T-helper 2 cell (primary cell): ENCODE measurements at places on chromosomes 5 and 9.
A peak's percentile ranks its signal among the peaks of the same experiment; 100 is the strongest.

DNA sequence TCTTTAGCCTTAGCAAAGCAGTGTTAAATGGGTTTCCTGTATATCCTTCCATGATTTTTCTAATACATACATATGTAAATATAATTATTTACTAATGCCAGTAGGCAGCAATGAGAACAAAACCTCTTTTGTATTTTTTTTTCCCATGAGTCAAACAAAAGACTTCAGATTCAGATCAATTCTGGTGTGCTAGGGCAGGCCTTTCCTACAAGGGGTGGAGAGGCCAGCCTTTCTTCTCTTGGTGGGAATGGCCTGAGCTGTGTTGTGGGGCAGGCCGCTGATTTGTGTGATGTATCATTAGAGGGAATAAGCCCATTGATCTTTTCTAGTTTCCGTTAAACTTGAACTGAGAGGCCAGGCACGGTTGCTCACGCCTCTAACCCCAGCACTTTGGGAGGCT lies 115.5 kb upstream of the DMRT1 start:
- no peak for DNase-seq

DNA sequence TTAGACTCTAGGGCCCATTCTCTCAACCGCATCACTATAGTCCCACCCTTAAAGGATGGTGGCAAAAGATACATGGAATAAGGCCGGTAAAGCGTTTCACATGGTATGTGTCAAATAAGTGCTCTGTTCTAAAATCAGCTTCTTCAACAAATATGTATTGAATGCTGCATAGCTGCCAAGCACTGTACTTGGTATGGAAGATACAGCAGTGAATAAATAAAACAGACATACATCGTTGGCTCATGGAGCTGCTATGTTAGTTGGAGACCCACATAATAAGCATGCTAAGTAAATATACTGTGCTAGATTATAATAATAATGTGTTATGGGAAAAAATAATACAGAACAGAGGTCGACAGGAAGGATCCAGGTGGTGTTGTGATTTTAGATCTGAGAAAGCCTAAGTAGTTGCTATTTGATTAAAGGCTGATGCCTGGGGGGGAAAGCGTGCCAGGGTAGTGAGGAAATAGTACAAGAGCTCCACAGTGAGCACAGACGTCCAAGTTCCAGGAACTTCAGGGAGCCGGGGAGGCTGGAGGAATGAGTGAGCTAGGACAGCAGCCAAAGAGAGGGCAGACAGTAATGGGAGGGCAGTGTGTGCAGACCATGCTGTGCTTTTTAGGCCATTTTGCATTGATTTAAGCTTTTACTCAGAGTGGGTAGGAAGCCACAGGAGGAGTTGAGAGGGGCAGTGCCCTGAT lies 93.7 kb downstream of the JAKMIP2 start:
- DNase-seq: no peak

GRCh38 chr5:83714810-83715209 lies 5.8 kb downstream of the HAPLN1 start:
- DNase-seq: no peak

DNA sequence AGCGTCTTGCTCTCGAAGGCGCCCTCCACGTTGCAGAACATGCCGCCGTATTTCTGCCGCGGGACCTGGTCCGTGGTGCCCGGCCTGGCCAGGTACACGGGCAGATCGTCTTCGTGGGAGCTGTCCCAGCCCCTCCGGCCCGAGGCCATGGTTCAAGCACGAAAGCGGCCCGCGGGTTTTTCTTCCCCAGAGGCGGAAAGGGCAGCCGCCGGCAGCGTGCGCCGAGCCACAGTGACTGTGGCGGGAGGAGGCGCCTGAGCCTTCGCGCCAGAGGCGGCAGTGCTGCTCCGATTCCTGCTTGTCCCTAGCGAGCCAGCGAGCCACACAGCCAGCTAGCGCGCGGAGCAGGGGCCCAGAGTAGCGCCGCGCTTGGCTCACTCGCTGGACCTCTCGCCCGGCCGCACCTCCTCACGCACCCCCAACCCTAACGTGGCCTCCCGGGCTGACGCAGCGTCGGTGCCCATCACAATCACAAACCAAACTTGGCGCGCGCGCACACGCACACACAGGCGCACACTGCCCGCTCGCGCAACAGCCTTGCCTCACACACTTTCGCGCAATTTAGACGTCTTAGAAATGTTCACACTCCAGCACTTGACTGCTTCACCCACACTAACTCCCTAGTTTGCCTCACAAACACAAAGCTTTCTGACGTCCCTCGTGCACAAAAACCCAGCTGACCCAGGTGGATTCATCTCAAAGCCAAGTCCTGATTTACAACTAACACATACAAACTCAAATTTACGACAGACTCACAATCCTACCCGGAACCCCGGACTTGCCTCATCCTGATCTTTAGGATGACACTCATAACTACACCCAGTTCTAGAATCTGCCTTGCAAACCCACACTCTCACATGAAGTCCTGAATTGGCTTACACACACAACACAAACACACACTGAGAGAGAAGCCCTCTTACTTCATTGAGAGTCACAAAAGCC lies at the start of gene DPYSL3:
Gene DPYSL3, minus strand, starts transcription at position 359 of the 942 bp plus-strand sequence. Its CDS starts 210 bp downstream, at position 149.
- DNase-seq: peak; percentile 20

DNA sequence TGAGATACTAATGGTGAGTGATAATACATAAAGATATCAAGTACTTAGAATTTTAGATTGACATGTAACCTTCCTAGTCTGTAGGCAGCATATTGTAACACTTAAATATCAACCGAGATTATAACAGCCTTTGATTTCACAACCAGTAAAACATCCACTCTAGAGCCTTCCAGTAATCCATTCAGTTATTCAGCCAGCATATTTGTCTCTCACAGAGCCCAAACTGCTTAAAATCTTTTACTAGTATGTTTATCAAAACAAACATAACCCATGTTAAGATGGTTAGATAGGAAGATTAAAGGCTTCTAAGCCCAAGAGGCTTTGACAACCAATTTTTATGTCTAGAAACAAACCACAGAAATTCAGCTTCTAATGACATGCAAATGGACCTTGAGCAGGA lies 177.9 kb upstream of the FST start:
- DNase-seq: no peak

DNA sequence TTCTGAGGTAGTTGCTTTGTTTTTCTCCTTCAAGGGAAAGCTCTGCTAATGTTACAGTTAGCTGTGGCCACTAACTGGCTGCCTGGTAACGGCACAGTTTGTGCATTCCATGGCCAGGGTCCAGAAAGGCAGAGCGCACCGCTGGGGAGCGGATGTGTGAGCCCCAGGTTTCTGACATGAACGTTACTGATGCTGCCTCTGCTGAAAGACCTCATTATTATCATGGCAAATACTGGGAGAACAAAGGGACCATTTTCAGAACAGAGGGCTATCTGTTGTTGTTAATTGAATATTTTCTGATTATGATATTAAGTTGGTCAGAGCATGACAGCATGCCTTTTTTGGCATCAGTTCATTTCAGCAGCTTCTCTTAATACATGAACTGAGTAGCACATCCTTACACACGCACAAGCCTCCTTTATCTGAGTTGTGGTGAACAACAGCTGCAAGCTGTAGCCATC lies 134.1 kb downstream of the NUDT12 start:
- DNase-seq: no peak

GRCh38 chr5:65880496-65881072 lies 45.8 kb upstream of the ERBIN start:
- no peak for DNase-seq

GRCh38 chr9:74555565-74555964 lies 58.4 kb downstream of the RORB start:
- no peak for DNase-seq

- DNase-seq: no peak
Measured at GRCh38 chr9:87569008-87569509, 71.4 kb downstream of the DAPK1 start.

DNA sequence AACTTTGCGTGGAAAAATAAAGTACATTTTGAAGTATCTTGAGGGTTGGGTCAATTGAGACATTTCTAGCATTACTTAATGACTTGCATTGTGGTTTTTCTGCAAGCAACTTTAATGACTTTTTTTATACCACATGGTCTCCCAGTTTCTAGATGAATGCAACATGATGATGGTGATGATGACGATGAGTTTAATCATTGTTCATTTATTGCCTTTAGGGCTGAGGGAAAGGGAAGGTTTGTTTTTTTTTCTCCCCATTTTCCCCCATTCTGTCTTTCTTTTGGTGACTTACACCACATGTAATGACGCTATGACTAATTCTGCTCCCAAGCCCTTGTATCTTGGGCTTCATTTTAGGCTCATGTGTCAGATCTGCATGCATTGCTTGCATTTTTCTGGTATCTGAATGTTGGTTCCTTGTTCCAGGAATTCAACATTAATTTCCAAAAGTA lies 57.7 kb upstream of the NXNL2 start:
- DNase-seq: peak; percentile 86

DNA sequence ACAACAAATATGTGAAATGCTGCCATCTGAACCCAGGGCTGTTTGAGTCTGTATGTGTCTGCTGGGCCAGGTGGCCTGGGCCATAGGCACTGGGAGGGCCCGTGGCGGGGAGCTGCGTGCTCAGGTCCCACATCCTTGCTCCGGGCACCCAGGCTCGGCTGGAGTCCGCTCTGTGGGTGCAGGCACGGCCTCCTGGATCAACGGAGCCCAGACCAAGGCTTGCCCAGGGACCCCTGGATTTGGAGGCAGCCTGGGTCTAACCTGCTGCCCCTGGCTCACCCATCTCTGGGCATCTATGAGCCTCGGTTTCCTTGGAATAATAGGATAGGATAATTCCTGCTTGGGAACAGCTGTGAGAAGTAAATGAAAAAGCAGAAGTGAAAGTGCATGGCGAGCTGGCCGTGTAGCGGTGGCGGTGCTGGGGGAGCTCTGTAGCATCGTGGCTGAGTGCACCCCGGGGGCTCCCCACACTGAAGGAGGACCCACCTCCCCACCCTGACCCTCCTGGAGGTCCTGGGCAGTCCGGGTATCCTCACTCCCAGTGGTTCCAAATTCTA lies 1.2 kb downstream of the CDHR2 start:
- DNase-seq: no peak

DNA sequence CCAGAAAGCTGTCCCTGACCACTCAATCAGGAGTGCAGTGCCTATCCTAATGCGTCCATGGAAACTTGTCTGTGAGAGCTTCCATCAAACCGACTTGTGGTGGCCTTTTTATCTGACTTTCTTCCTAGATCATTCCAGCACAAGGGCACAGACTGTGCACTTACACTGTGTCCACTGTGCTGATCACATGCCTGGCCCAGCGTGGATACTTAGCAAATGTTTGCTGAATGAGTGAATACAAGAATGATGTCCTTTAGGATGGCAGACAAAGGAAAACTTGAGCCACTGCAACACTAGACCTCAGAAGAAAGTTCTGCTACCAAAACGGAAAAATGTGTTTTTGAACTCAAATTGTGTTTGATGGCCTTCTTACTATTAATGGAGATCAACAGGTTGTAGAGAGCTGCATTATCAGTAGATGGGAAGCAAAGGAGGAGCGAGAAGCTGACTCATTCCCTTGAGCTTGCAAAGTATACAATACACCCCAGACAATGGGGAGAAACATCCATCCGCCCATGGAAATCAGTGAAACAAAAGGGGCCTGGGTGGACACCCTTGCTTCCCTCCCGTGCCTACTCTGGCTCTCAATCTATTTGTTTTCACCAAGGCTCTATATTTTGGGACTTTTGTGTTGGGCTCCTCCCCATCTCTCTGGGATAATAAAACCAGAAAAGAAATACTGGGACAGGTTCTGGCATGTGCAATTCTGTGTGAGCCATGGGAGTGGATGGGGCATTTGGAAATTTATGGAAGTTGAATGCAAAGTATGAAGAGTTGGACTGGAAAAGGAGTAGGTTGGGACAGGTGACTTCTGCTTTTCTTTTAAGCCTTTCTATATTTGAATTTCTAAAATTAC lies 76.2 kb upstream of the ZFAND5 start:
- DNase-seq: no peak

DNA sequence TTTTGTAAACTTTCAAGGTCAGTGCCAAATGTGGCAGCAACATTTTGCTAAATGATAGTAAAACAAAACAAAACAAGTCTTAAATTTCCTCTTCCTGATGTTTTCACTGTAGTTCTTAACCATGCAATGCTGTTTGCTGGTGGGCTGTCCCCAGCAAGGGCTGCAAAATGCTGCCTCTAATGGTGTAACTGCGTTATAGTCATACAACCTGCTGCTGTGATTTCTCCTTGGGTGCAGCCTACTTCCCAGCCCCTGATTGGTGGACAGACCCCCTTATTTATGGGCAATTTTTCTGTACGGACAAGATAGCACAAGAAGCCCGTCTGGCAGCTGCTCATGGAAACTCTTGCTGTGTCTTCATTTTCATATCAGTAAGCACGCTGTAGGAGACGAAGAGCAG lies 26.6 kb upstream of the PIP5K1B start:
- DNase-seq: peak; percentile 9

DNA sequence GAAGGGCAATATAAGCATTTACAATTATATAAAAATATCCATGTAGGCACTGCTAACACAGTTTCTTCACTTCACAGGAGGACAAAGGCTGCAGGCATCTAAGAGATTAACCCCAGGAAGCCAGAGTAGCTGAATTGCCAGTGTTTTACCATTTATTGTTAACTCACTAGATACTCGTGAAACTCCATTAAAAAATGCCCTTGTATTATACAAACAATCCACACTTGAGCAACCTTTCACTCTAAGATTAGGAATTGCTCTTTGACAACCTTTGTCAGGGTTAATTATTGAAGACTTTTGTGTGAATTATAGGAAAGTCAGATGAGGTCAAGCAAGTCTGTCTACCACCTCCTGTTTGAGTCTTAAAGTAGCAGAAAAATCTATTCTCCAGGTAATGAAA lies 317.8 kb downstream of the ADGRV1 start:
- no peak for DNase-seq

- no peak for DNase-seq
Measured at GRCh38 chr9:129936222-129936621, 101.0 kb downstream of the USP20 start.
